ENCODE measurements at places on chromosomes 7 and 10.

DNA sequence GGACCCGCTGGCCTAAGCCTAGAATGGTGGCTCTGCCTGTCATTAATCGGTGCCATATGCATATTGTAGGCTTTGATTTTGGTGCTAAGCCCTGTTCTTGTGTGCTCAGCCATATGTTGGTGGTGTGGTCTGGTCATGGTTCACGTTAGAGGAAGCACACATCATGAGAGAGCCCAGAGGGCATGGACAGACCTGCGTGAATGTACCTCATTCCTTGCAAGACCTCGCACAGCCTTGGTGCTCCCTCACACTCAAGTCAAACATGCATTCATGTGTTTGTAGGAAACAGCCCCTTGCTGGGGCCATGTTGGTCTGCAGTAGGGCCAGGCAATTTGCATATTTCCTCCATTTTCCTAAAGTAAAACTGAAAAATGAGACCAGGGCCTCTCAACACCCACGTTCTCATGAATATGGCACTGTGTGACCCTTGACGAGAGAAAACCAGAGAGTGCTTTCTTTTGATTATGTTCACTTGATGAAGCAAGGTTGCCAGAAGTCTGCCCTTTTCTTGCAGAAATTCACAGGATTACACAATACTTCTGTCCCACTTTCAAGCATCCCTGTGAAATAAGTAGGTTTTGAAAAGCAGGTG, 268.7 kb downstream of the CELF2 start:
- DNase-seq, result no peak

- no peak for DNase-seq
Measured at GRCh38 chr7:155358948-155359712, 61.5 kb downstream of the INSIG1 start.

DNA sequence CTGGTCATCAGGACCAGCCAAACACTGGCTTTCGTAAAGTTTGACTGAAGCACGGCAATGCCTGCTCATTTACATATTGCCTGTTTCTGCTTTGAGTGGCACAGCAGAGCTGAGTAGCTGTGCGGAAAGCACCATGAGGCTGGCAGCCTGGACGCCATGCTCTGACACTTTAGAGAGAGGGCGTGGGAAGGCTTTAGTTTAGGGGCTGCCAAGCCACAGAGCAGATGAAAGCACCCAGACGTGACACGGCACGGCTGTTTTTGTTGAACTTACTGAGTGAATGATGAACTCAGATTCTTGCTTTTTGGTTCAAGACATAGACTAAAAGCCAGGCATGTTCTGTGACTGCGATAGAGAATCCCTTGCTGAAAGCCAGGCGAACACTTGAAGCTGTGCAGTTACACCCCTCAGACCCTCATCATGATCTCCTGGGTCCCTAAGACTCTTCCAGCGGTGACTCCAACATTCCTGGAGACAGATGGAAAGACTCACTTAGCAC, 182.1 kb downstream of the ZMYND11 start:
- peak; percentile 50 for DNase-seq

GRCh38 chr7:36868727-36869411, 144.6 kb upstream of the AOAH start:
- no peak for DNase-seq

DNA sequence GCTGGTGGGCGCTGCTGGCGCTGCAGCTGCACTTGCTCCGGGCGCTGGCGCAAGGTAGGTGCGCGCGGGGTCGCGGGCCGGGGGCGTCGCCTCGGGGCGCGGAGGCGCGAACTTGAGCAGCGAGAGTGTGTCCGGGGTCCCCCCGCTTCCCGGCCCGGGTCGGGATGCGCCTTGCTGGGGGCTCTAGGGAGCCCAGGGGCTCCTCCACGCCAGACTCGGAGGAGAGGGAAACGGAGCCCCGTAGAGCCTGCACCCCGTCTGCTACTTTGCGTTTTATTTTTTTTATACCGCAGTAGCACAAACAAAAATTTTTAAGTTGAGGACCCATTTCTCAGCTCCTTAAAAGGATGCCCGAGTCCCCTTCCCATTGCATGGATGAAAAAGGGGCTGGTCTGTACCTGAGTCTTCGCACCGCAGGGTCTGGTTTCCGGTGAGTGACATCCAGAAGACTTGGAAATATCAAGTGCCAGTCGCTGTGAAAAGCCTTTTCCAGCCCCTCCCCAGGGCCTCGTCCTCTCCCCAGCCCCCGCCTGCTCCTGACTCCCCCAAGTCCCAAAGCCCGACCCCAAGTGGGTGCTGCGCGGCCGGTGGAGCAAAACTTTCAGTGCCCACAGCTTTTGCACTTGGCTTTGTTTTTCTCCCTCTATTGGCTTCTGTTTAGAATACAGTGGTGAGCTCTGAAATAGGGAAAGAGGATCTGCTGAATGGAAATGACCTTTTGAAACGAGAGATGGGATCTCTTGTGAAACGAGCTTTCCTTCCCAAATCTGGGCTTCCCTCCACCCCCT, 973 bp downstream of the SDK1 start:
- DNase-seq, result peak; percentile 36

DNA sequence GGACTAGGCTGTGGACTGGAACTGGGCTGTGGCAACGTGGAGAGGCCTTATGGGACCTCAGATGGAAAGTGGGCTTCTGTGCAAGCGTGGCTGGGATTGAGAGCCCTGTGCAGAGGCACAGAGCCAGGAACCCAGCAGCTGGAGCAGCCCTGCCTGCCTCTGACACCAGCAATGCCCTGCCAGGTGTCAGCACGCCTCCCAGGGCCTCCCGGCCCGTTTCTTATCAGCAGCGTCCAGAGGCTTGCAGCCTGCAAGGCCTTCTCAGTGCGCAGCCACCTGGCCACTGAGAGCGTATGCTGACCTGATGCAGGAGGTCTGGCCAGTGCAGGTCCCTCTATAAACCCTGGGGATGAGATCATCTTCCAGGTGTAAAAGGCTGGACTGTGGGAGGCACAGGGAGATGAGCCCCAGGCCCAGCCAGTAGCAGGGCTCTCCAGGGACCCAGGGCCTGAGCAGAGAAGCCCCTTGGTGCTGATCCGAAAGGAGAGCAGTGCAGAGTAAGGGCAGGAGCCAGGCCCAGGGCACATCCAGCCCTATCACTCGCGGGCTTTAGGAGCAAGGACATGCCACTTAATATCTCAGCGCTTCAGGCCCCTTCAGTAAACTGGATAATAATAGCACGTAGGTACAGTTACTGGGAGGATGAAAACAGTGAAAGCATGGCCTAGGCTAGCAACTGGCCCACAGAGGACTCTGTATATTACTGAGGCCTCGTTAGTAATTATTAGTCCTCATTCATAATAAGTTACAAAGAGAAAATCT, 38.8 kb upstream of the ANTXRL start:
- DNase-seq, result peak; percentile 52

- no peak for DNase-seq
Measured at GRCh38 chr10:70357565-70357964, 24.9 kb downstream of the LRRC20 start.

DNA sequence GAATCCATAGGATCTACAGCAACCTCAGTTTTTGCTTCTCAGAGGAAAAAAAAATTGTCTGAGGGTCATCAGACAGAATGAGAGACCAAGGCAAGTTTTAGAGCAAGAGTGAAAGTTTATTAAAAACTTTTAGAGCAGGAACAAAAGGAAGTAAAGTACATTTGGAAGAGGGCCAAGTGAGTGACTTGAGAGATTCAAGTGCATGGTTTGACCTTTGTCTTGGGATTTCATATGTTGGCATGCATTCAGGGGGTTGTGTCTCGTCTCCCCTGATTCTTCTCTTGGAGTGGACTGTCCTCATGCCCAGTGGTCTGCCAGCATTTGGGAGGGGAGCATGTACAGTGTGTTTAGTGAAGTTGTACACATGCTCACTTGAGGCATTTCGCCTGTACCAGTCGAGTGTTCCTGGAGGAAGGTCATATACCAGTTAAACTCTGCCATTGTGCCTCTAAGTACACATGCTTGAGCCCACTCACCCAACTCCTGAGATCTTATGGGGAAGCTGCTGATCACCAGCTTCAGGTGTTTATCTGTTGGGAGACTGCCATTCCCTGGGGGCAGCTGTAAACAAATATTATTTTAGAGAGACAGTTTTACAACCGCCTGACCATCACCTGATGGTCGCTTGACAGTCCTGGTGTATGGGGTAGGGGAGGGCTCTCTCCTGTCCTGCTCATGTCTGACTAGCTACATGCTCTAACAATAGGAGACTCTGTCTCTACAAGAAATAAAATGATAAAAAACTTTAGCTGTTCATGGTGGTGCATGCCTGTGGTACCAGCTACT, 109.4 kb downstream of the EEPD1 start:
- DNase-seq, result no peak

DNA sequence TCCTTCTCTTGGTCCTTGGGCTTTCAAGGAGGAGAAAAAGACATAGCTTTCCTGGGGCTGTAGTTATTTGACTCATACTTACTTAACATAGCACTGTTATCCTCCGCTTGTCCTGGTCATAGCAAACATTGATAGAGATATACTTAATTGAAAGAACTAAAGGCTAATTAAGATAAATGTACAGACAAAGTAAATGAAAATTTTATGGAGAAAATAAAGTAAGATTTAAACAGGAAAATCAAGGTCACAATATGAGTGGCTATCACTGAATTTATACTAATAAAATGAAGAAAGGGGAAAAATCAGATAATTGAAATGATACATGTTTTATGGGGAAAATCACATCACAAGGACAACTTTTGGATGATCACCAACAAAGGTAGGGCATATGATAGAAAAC, 849.7 kb downstream of the GRM8 start:
- no peak for DNase-seq

DNA sequence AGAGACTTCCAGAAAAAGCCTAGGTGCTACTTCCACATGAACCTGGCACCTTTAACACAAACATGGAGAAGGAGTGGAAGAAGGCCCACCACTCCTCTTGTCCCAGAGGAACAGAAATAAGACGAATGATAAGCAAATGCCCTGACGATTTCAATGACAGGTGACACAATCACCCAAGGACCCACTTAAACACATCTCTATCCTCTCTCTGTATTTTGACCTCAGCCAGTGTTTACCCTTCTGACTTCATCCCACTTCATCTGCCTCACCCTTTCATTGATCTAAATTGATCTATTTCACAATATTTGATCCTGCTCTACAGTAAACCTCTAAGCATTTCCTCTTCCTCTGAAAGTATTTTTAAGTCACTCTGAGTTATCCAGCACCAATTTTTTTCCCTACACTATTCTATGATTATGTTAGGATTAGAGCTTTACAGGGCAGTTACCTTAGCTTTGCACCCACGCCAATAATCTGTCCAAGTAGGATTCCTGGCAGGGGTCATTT, 9.1 kb downstream of the GOT1 start:
- DNase-seq, result no peak

- no peak for DNase-seq
Measured at GRCh38 chr10:119477444-119477843, 65.1 kb downstream of the RGS10 start.

GRCh38 chr10:58967551-58968388, 208.7 kb upstream of the PHYHIPL start:
- no peak for DNase-seq

DNA sequence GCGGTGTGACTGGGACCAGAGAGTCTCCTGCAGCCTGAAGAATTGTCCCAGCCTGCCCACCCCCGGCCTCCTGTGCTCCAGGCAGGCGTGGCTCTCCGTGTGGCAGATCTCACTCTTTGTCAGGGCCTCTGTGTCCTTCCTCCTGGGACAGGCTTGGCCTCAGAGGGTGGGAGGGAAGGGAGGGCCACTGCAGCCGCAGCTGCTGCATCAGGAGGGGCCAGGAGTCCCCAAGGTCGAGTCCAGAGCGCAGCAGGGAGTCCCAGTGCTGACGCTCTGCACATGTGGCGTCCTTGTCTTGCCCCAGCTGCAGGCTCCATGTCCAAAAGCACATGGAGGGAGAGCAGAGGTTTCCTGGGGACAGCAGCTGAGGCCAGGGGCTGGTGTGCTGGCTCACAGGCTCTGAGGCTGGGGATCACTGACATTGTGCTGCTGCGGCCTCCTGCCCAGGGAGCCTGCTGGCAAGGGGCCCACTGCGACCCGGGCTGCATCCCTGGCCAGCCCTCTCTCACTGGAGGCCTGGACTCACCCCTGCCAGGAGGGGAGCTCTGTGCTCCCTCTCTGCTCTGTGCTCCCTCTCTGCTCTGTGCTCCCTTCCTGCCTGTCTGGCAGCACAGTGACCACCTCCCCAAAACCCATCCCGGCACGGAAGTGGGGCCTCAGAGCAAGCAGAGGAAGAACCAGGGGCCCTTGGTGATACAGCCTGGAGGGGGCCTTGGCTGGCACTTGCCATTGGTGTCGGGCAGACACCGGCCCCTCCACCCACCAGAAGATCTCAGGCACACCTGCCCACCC, 114.6 kb upstream of the RET start:
- DNase-seq, result peak; percentile 71

- DNase-seq, result no peak
Measured at GRCh38 chr10:110340816-110341215, 36.1 kb upstream of the SMNDC1 start.

- DNase-seq, result no peak
Measured at GRCh38 chr7:51234609-51235308, 81.8 kb downstream of the COBL start.

- no peak for DNase-seq
Measured at GRCh38 chr10:47363781-47364180, 15.6 kb downstream of the RBP3 start.

GRCh38 chr10:34364253-34365037, 450.7 kb downstream of the PARD3 start:
- no peak for DNase-seq

DNA sequence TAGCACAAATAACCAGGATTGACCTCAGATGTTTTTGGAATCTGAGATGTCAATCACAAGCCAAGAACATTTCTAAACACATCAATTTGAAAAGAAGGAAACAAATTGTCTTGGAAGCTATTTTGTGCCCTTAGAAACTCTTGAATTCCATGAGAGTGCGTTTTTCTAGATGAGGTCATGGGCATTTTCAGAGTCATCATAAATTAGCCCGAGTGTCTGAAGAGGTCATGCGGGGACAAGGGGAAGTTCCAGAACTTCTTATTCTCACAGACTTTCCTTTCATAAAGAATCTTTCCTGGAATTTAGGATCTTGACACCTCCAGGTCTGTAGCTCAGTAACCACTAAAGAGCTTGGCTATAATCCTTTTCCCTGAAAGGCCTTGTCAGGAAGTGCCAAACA, 28.2 kb downstream of the IL2RA start:
- DNase-seq, result no peak

DNA sequence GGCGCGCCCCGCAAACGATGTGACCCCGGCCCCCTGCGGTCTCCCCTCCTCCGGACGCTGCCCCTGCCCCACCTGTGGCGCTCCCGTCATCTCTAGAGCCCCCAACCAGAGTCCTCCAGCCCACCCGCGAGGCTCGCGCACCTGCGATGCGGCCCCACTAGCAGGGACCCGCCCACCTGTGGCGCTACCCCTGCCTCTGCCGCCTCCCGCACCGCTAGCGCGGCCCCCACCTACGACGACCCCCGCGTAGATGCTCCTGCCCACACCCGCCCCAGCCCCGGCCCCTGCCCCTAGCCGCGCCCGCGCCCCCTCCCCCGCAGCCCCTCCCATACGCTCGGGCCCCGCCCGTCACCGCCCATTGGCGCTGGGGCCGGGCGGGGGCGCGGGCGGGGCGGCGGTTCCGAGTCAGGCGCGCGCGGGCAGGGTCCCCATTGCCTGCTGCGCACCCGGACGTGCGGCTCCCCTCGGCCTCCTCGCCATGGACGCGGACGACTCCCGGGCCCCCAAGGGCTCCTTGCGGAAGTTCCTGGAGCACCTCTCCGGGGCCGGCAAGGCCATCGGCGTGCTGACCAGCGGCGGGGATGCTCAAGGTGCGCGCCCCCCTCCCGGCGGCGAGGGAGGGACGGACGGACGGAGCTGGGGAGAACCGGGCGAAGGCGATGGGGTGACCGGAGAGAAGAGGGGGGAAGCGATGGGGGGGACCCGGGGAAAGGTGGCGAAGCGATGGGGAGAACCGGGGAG, at the start of gene PFKP:
Gene PFKP (plus strand): TSS at position 431 of the 741 bp plus-strand sequence. CDS start 48 bp downstream, at position 479.
- DNase-seq, result peak; percentile 50

GRCh38 chr7:30082686-30083085, 52.1 kb upstream of the MTURN start:
- DNase-seq, result no peak

Data from right hindlimb (tissue), 1 donor.